ENCODE measurements at places on chromosomes 4 and X.

- DNase-seq, result no peak
These were observed 1.9 kb upstream of the NEUROG2 start for GRCh38 chr4:112517911-112518310.

GRCh38 chrX:67558267-67558666, 14.4 kb downstream of the AR start:
- DNase-seq, result no peak

DNA sequence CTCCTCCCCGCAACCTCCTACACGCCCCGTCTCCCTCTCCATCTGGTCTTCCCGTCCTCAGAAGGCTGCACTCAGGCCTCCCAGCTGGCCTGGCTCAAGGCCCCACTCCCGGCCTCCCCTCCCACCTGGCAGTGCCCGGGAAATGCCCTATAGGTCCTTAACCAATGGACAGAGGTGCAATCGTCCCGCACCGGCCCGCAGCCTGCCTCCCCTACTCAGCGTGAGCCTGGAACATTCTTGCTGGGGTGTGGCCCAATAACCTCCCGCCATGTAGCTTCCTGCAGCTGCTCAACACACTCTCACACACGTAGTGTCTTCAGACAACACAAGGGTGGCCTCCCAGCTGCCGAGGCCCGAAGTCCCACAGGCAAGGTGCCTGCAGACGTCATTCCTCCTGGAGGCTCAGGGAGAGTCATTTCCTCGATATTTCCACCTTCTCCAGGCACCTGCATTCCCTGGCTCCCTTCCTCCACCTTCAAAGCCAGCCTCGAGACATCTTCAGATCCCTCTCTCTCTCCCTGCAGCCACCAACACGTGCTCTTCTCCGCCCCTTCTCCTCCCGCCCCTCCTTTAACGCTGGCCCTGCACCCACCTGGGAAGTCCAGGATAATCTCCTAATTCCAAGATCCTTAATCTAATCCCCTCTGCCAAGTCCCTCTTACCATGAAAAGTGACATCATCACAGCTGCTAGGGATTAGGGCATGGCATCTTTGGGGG, 56.2 kb downstream of the ADRA2C start:
- DNase-seq, result no peak

- DNase-seq, result no peak
These were observed 42.6 kb downstream of the CXCL1 start for GRCh38 chr4:73911746-73912145.

DNA sequence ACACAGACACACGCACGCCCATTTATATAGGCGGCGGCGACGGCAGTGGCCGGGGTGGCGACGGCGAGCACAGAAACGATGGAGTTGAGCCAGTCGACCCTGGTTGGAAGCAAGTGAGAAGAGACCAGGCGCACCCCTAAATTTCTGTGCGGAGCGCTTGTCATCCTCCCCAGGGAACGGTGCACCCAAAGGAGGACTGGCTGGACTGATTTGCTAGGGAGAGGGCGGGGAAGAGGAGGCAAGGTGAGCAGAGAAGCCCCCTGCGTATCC, 302 bp downstream of the NHS start:
- no peak for DNase-seq

DNA sequence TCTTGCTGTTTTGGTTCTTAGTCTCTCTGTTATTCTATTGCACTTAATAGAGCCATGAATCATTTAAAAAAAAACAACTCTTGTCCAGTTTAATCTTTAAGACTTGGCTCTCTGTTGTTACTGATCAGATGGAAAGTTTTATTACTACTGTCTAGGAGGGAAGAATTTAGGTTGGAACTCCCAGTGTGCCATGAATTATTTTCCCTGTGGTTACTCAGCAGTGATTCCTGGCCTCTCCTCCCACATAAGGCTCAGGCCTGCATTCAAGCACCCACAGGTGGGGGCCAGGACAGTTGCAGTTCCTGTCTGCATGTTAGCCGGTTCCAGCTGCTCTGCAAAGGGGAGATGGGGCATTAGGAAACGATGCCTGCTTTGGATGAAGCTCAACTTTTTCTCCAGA, 29.8 kb upstream of the ESX1 start:
- DNase-seq, result no peak

DNA sequence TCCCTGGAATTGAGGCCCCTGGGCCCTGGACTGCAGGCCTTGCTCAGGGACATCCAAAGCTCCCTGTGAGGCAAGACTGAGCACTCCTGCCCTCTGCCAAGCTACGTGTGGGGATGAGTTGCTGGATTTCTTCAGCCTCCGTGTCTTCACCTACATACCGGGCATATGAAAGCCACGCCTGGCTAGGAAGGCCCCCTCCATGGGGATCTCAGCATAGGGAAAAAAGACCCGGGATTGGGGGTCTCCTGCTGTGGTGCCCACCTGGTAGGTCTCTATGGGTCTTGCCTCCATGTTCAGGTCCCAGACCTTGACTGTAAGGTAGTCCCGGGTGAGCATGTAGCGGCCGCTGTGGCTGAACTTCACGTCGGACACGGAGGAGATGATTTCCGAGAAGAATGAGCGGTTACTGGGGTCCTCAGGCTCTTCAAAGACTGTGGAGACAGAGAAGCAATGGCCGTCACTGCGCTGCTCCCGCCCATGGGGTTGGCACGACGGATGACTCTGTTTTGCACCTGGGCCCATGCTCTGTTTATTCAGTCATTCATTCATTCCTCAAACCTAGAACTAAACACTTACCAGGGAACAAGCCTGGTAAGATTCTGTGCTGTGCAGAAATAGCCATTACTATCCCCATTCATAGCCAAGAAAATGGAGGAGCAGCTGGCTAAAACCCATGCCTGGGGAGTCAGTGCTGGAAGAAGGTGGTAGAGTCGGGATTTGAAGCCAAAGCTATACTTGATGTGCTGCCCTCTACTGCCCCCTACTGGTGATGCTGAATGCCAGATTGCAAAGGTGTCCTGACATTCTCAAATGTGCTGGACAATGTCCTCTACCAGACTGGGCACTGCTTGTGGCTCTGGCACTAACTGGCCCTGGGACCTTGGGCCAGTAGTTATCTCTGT, 63.9 kb downstream of the WFS1 start:
- DNase-seq, result no peak

DNA sequence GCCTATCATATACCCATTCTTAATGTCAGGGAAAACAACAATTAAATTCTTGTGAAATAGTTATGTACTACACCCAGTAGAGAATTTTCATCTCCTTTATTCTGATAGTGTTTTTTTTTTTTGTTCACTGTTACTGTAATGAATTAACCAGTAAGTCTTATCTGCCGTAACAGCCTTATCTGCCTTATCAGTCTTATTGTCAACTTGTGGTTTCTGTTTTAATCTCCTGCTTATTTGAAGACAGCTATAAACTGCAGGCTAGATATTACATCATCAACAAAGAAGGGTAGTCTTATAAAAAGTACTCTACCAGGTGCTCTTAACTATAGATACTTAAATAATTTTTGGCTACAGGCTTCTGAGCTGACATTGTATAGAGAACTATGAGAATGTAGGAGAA, 79.5 kb downstream of the MAGEB5 start:
- DNase-seq, result no peak
